ENCODE measurements at places on chromosomes 2 and 18.

DNA sequence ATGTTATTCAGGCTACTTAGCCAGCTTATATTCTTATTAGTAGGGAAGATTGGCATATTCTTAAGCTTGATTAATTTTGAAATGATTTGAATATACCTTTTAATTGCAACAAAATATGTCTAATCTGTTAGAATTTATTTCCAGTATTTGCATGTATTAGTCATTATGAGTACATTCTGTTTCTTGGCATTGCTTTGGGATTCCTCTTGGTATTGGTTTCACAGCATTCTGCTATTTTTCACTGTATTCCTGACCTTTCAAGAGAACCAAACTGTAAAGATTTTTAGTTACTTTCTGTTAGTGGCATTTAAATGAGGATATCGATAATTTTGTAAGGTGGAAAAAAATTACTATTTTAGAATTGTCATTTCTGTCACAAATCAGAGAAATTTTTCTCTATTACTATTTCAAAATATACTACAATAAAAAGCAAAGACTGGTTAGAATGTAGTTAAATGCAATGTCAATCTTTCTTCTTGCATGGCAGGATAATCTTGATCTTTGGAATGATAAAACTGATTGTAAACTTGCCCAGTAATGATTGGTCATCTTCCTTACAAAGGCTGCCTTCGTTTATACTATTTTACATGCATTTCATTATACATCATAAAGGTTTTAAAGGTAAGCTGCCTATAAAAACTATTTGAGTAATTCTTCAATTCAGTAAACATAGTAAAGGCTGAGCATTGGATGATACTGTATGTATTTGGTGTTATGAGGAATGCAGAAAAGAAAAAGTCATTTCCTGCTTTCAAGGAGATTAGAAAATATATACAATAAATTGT is 86.1 kb downstream of the SLC4A10 start:
- DNase-seq = no peak

DNA sequence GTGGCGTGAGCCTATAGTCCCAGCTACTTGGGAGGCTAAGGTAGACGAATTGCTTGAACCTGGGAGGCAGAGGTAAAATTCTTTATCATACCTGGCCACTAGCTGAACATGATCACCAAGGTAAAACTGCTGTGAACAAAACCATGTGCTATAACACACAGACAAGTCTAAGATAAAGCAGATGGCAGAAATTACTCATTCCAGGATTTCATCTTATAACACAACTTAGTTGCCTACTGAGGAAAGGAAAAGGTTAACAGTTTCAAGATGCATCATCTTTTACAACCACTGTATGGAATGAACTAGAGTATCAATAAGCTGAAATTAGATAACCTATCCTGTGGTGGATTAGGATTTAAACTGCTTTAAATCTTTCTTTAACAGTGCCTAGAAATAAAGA is 8.3 kb downstream of the ARL5A start:
- DNase-seq = no peak

GRCh38 chr18:36083729-36084128 is 16.4 kb upstream of the RPRD1A start:
- DNase-seq = no peak

GRCh38 chr2:106153781-106154180 is 40.3 kb downstream of the UXS1 start:
- no peak for DNase-seq

GRCh38 chr2:219515874-219516629 is 1.8 kb downstream of the ASIC4 start:
- DNase-seq = no peak

DNA sequence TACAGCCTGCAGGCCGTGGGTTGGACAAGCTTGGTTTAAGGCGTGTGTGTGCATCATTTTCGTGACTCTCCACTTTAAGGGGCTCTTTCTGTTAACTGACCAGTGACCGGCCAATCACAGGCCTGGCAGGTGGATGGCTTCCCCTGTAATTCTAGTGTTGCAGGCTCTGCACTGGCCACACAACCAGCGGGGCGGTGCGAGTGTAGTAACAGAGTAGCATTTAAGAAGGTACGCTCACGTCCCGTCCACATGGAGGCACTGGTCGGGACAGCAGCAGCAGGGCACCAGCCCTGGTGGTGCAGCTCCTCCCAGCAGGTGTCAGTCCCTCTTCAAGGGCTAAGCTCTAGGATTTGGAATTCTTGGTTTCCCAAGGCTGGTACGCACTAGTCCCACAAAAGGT is 8.0 kb upstream of the ANO7 start:
- no peak for DNase-seq

DNA sequence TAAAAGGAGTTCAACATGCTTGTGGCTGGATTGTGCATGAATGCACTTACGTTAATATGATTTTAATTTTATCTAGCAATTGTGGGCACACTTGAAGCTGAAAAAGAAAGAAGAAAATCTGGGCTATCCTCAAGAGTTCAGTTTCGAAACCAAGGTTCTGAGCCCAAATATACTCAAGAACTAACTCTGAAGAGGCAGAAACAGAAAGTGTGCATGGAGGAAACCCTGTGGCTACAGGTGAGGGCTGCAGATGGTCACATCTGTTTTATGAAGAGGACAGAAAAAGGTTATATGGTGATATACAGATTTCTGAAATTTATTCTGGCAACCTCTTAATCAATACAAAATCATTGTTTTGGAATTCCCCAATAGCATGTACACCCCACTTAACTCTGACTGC is 57.3 kb downstream of the ITGA6 start:
- DNase-seq = no peak

- no peak for DNase-seq
Measured at GRCh38 chr2:177942731-177943130, 129.8 kb downstream of the PDE11A start.

GRCh38 chr2:50492477-50492851 is 539.5 kb downstream of the NRXN1 start:
- DNase-seq = peak; percentile 30

- DNase-seq = no peak
Measured at GRCh38 chr2:121858369-121858768, 102.9 kb downstream of the TSN start.

DNA sequence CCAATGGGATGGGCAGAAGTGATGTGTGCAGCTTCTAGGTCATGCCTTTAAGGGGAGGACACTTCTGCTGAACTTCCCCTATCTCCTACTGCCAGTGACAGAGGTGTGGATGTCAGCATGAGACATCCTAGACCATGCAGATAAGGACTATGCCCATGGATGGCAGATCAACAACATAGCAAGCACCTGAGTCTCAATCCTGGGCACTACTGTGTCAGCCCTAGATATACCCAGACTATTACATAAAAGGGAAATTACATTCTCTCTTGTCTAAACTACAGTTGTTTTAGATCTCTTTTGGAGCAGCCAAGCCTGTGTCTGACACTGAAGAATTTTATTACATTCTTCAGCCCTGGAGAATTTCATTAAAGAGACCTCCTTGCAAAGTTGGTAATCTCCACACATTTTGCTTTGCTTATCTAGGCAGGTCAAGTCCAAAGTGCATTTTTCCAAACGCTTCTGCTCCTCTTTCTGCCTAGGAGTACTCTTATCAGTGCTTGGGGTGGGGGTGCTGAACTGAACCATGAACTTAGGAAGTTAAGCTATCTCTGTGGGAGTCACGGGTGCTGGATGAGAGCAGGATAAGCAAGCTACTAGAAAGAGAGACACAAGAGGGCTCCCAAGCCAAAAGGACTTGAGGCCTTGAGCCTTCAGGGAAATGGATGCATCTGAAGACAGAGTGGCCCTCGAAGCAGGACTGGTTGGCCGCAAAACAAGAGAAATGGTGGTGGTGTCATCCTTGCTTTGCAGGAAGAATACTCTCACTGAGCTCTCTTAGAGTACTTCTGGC is 95.2 kb upstream of the SPRED2 start:
- peak; percentile 81 for DNase-seq

DNA sequence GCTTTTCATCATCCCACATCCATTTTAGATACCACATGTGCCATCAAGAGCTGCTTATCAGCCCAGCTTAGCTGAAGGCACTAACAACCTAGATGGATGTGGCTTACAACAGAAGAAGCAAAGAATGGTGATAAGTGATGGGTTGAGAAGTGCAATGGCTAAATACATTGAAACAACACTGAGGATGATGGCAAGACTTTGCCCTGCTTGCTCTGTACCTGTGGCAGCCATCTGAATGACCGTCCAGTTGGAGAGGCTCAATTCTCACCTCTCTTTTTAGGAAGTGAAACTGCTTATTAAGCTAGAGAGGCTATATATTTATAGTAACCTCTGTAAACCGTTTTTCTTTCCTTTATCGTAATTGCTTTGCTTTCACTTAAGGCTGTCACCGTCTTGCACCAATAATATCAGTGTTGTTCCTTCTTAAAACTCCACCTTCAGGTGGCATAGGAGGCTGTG is 5.7 kb downstream of the GPATCH11 start:
- no peak for DNase-seq

- DNase-seq = no peak
Measured at GRCh38 chr2:10658041-10658913, 31.5 kb downstream of the NOL10 start.

- DNase-seq = peak; percentile 46
Measured at GRCh38 chr2:8534729-8535468, 147.0 kb upstream of the ID2 start.

DNA sequence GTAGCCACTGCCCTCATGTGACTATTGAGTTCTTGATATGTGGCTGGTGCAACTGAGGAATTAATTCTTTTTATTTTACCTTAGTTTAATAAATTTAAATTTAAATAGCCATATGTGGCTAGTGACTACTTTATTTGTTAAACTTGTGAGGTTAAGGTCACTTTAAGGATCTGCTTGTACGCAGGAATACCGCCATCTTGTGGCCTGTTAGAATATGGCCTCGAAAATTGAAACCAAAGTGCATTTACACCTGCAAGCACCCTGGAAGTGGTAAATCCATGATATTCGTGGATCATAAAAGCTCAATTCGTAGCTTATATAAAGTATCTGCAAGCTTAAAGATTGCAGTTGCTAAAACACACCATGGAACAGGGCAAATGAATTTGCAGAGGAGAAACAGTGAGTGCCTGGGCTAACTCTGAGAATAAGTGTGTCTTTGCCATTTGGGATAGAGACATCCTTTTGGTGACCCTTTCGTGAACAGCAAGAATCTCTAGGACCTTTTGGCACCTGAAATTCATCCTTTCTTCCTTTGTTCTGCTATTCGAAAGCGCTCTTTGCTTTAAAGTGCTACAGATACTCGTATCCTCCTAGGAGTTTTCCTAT is 59.9 kb upstream of the REG3A start:
- peak; percentile 71 for DNase-seq

- no peak for DNase-seq
Measured at GRCh38 chr18:3397786-3398185, 52.2 kb upstream of the TGIF1 start.

DNA sequence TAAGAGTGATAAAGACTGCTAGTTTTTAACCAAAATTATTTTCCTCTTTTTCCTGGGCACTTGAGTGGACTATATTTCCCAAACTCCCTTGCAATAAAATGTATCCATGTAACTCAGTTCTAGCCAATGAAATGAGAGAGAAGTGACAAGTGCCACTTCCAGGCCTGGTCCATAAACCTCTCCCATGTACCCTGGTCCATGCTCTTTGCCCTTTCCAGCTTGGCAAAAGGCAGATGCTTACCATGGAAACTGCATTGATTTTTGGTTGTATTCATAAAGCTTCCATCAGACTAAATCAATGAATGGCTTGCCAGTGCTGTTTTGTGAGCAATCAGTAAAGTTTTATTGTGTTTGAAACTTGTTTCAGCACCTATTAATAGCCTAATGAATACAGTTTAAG is 229.3 kb downstream of the TNS1 start:
- no peak for DNase-seq

GRCh38 chr2:85459771-85460170 is 41.3 kb downstream of the SH2D6 start:
- DNase-seq = no peak

DNA sequence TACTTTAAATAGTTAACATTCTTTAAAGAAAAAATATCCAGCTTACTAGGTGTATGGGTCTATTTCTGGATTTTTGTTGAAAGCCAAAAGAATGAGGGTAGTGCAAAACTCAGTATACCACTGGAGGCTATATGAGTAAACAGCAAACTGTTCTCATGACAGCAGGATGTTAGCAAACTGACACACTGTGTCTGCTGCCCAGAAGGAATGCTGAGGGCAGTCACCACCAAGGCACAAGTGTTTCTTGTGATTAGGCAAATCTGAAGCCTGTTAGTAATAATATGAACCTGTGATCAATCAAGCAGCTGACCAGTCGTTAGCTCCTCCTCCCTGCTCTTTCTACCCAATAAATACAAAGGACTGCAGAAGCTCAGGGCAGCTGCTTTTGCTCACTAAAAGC is 50.5 kb upstream of the SULT1C3 start:
- DNase-seq = no peak

DNA sequence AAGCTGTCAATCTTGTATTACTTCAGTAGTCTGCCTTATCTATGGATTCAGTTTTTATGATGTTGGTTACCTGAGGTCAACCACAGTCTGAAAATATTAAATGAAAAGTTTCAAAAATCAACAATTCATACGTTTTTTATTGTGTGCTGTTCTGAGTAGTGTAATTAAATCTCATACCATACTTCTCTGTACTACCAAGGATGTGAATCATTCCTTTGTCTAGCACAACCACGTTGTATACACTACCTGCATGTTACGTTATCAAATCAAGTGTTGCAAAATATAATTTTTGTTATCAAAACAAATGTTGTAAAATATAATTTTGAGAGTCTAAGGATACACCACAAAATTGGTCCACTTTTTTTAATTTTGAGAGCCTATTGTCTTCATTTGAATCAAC is 590.2 kb upstream of the SETBP1 start:
- no peak for DNase-seq

- no peak for DNase-seq
Measured at GRCh38 chr18:59142274-59142673, 2.6 kb downstream of the SEC11C start.

- DNase-seq = no peak
Measured at GRCh38 chr18:48009116-48009745, 78.8 kb upstream of the SMAD2 start.

GRCh38 chr2:20584399-20585358 is 66.2 kb downstream of the HS1BP3 start:
- DNase-seq = no peak

DNA sequence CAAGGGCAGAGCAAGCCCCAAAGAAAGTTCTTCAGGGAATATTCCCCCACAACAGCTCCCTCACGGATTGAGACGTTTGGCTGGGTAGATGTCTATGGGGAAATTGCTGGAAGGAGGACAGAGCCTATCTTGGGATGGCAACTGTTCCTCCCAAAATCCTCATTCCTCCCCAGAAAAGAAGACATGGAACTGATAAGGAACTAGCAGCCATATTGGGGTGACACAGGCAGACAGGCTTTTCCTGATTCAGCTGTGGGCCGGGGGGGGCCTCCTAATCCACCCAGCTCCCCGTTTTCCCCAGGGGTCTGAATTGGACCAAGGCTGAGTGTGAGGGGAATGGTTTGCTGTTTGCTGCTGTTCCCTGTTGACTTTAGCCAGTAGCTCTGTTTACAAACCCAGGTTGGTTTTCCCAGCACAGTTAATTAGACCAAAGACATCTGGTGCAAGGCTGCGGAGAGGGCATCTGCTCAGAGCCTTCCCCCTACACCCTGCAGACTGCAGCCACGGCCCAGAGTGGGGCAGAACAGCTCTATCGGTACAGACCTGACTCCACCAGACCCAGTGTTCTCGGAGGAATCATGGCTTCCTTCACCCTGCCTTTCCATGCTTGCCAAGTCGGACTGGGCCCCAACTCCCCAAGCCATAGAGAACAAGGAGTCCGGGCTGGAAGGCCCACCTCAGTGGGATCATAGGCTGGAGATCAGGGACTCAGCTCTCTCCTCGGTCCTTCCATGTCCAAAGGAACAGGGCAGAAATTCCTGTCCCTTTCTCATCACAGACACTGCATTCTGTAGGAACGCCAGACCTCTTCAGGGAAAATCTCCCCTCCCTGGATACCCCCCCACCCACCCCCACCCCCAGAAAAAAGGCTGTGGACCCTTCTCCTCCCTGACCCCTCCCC is 1.7 kb upstream of the PKDCC start:
- DNase-seq = no peak
